ENCODE measurements at places on chromosomes 16 and 17.

GRCh38 chr17:70089513-70090148 lies 14.6 kb downstream of the KCNJ16 start:
- no peak for DNase-seq

DNA sequence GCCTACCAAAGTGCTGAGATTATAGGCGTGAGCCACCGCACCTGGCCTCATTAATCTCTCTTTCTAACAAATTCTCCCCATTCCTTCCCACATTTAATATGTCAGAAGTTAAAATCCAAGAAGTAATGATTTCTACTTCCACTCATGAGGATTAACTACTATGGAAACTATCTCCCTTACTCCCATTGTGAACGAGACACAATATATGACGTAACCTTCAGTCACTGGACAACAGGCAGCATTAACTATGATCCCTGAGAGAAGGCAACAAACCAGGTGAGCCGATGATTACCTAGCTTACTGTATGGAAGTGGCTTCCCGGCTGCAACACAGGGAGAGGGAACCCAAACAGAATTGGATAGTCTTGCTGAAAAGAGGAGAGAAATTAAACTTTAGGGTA lies 20.0 kb downstream of the GLG1 start:
- DNase-seq = no peak

DNA sequence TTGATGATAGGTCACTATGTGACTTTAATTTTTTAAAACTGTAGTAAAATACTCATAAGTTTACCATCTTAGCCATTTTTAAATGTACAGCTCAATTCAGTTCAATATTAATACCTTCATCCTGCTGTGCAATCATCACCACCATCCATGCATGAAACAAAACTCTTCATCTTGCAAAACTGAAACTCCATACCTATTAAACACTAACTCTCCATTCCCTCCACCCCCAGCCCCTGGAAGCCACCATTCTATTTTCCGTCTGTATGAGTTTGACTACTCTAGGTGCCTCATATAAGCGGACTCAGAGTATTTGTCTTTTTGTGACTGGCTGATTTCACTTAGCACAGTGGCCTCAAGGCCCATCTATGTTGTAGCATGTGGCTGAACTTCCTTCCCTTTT lies 9.4 kb upstream of the CNEP1R1 start:
- DNase-seq = no peak

GRCh38 chr17:57261084-57261461 lies 4.8 kb downstream of the MSI2 start:
- no peak for DNase-seq

GRCh38 chr17:70096861-70097260 lies 21.8 kb downstream of the KCNJ16 start:
- no peak for DNase-seq

- DNase-seq = peak; percentile 61
These were observed 1.6 kb upstream of the GAST start for GRCh38 chr17:41710472-41711090.

- no peak for DNase-seq
These were observed 13.8 kb upstream of the KRTAP9-2 start for GRCh38 chr17:41212524-41213169.

DNA sequence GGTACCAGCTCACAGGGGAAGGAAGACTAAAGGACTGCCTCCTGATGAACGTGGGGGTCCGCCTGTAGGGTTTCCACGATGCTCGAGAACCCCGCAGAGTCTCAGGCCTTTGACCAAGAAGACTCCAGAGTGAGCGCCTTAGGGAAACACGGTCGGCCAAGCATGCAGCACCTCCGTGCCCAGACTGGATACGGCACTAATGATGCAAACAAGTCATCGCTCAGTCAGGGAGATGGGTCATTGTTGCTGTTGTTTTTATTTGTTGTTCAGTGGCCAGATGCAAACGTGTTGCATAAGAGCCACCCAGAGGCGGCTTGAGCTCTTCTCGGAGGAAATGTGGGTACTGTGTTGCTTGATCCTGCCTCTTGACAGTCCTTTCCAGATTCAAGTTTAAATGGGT lies 19.3 kb upstream of the RBFOX3 start:
- DNase-seq = no peak

DNA sequence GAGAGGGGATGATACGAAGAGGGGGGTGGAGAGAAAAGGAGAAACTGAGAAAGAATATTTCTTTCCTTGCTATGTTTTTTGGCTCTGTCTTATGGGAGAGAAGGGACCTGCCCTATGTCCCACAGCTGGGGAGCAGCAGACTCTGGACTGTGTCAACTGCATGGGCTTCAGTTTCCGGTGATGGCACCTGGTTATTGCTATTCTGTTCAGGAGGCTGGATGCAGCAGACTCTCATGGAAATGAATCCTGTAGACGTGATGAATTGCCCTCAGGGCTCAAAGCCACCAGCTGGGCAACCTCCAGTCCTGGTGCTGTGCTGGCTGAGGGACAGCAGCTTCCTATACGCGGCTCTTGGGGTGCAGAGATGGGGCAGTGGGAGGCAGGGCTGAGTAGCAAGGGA lies 121.2 kb downstream of the HAPSTR1 start:
- no peak for DNase-seq

DNA sequence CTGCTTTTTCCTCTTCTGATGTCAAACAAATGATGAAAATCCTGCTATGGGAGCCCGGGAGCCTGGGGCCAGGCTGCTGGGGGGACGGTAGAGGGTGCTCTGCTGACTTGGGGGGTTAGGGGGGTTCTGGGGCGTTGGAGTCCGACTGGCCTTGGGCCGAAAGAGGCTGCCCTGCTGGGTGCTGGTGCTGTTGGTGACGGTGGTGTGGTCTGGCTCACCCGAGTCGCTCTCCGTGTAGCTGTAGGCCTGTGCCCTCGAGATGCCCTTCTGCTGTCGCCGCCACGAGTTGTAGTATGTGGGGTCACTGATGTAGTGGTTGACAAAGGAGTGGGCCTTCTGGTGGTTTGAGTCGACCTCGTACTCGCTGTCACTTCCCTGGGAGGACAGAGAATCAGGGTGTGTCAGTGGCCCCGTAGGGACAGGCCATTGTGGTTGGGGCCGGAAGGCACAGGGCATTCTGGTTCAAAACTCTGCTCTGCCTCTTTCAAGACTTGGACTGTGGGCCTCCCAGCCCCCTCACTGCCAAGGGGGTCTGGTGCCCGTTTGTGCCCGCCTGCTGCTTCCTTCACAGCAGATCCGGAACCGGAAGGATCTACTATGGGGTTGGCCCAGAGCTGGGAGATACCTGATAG lies 26.9 kb upstream of the CDC42EP4 start:
- DNase-seq = no peak

DNA sequence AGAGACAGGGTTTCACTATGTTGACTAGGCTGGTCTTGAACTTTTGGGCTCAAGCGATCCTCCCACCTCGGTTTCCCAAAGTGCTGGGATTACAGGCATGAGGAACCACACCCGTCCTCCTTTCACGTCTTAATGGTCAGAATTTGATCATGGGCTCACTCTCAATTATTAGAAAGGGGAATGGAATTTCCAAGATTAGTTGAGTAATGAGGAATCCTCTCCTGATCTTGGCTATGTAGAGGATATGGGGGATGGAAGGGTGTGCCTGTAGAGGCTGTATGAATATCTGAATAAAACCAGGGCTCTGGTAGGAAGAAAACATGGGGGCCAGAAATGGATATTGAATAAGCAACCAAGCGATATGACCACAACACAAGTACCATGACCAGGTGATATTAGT lies 25.9 kb upstream of the SMURF2 start:
- no peak for DNase-seq

DNA sequence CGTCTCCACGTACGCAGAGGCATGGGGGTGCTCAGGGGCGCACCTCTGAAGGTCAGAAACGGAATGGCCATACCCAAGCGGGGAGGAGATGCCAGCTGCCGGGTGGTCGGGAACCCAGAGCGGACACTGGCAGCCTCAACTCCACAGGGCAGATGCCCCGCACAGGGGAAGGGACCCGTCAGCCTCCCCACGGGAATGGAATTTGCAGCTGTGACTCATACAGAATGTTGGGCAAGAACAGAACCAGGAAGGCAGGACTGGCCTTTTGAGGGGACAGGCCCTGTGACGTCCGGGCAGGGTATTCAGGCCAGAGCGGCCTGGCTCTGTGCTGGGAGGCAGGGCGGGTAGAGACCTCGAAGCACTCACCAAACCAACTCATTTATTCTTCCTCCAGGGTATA lies 7.5 kb downstream of the TK1 start:
- DNase-seq = no peak

GRCh38 chr17:58534901-58535421 lies 20.5 kb upstream of the MTMR4 start:
- no peak for DNase-seq

- no peak for DNase-seq
These were observed 19.8 kb downstream of the MPG start for GRCh38 chr16:97822-98221.

DNA sequence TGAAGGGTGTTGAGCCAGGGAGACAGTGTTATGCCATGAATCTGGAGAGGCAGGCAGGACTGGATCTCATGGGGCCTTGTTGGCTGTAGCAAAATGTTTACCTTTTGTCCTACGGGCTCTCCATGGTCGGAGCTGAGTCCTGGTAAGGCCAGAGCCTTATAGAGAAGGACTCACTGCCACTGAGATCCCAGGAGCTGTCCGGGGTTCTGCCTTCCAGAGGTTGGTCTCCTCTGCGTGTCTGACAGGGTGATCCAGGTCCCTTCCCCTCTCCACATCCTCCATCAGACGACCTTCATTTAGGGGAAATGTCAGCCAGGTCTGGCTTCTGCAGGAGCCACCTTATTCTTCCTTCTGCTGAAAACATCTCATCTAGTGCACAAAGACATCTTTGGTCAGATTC lies 285.2 kb upstream of the N4BP1 start:
- no peak for DNase-seq

GRCh38 chr16:9434659-9435058 lies 343.2 kb downstream of the HAPSTR1 start:
- DNase-seq = no peak

DNA sequence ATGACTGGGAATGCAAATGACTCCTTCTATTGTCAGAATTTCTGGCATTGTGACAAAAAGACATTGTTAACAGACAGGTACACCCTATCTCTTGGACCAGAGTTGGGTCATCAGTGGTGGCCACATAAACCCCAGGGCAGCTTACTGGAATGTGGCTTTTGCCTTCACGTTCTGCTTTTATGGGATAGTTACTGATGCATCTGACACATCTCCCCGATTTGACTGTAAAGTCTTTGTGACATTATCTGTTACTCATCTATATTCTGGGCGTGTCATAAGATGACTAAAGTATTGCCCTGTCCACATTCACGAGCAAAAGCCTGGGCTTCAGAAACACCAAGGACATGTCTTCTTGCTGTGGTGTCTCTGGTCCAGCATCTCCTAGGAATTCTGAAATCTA lies 18.7 kb upstream of the AQP8 start:
- no peak for DNase-seq

- peak; percentile 51 for DNase-seq
These were observed 6.1 kb downstream of the CMTM1 start for GRCh38 chr16:66572356-66572755.

- no peak for DNase-seq
These were observed 440 bp downstream of the C16orf96 start for GRCh38 chr16:4556580-4556979.

DNA sequence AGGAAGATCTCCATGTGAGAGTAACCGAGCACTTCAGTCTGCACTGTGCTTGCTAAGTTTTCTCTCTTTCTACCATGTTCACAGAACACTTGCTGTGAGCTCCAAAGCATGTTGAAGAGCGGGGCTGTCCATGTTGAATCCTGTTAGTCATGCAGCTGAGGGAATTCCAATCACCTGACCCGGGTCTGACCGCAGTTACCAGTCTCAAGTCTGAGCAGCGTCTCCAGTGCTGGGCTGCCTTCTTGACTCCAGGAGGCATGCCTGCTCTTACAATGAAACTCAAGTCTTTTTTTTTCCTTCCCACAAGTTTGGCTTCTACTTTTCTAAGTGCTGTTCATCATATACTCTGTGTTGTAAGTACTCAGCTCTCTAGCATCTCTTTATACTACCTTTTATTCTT lies 44.3 kb downstream of the HOXB1 start:
- peak; percentile 35 for DNase-seq

- DNase-seq = peak; percentile 52
These were observed 242.1 kb upstream of the GSE1 start for GRCh38 chr16:85370881-85371651.

GRCh38 chr16:50743581-50744225 lies 1.8 kb downstream of the CYLD start:
- no peak for DNase-seq

- no peak for DNase-seq
These were observed 174.1 kb downstream of the SNX29 start for GRCh38 chr16:12150600-12150999.

GRCh38 chr16:65305266-65305959 lies 183.6 kb upstream of the CDH11 start:
- no peak for DNase-seq

DNA sequence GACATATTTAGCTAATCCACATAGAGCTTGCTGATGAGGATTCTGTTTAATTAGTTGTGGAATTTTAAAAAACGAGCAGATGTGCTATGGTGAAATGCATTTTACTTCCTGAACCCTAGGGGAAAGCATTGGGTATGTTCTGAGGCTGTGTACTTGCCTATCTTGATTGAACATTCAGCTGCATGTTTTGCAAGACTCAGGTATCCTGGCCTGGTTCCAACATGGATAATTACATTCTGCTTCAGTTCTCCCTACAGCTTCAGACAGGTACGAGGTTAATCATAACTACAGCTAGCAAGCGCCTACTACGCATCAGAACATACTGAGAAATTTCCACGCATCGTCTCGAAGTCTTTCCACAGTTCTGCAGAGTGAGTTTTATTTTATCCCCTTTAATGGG lies 77.0 kb downstream of the HS3ST2 start:
- DNase-seq = no peak

- no peak for DNase-seq
These were observed 56.2 kb downstream of the HSD17B2 start for GRCh38 chr16:82091241-82091640.

GRCh38 chr17:74271901-74272561 lies 2.0 kb upstream of the DNAI2 start:
- no peak for DNase-seq

GRCh38 chr17:32341141-32341856 lies 674 bp downstream of the C17orf75 start:
- DNase-seq = peak; percentile 79

- no peak for DNase-seq
These were observed at the start of gene TMEM98 for GRCh38 chr17:32927724-32928585. Gene TMEM98, plus strand, starts transcription at chr17:32928153. Its CDS starts 3,376 bp downstream, at chr17:32931529.

- DNase-seq = no peak
These were observed 488 bp downstream of the SENP3 start for GRCh38 chr17:7562208-7562605.

GRCh38 chr16:75559564-75560372 lies 3.7 kb upstream of the TMEM231 start:
- DNase-seq = no peak

DNA sequence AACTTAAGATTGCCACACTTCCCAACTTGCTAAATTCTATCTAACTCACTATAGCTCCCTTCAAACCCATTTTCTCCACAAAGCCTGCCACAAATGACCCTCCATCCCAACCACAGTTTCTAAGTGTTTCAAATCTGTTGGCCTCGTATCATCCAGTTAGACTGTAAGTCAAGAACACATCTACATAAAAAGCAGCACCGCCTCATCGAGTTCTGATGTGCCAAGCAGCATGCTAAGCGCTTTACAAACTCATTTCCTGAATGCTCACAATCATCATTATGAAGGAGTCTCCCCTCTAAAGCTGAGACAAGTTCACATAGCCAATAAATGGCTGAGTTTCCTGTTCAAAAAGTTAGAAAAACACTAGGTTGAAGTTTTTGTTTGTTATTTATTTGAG lies 9.2 kb upstream of the ANKFY1 start:
- DNase-seq = no peak
